Tracheal epithelial cell (primary cell): ENCODE measurements at places on chromosomes 12 and 14. TPM values are rescaled to one million over a fixed set of nuclear protein-coding genes. Genes with fewer than 3 reads are reported as not detected.

The PRORP gene
- total RNA-seq, result 33.5 and 51.1 TPM in 2 replicates

The SYT10 gene
- 0.21 and 0.24 TPM in 2 replicates for total RNA-seq

The VDR gene
- total RNA-seq, result 5.5 and 10.0 TPM in 2 replicates

The EGLN3 gene
- 37.7 and 56.1 TPM in 2 replicates for total RNA-seq

The CCDC88C gene
- total RNA-seq, result 14.7 and 21.7 TPM in 2 replicates

The EMP1 gene
- 13.4 and 30.6 TPM in 2 replicates for total RNA-seq

The PTPRO gene
- 0.21 and 0.24 TPM in 2 replicates for total RNA-seq

The GLIPR1L1 gene
- total RNA-seq, result not detected in 2 replicates

The PTPRQ gene
- not detected in 2 replicates for total RNA-seq

The TCL1B gene
- total RNA-seq, result not detected in 2 replicates

The PRKD1 gene
- total RNA-seq, result 1.2 and 1.9 TPM in 2 replicates

The TC2N gene
- 33.0 and 50.3 TPM in 2 replicates for total RNA-seq

The C14orf39 gene
- 1.3 and 1.7 TPM in 2 replicates for total RNA-seq

The FAM186B gene
- total RNA-seq, result under 0.01 and 0.48 TPM in 2 replicates

The CLEC4D gene
- under 0.01 TPM in 1 of 2 replicates, not detected in the other for total RNA-seq

The C12orf42 gene
- not detected in 2 replicates for total RNA-seq

The MGST1 gene
- 79.8 and 180 TPM in 2 replicates for total RNA-seq

The RAB21 gene
- 14.7 and 22.4 TPM in 2 replicates for total RNA-seq

The TAS2R9 gene
- not detected in 2 replicates for total RNA-seq

The GPR137C gene
- total RNA-seq, result under 0.01 TPM in 1 of 2 replicates, not detected in the other

The MLH3 gene
- 10.6 and 26.4 TPM in 2 replicates for total RNA-seq

The CATSPERB gene
- total RNA-seq, result 0.64 and 1.2 TPM in 2 replicates

The FAM90A1 gene
- under 0.01 and 0.21 TPM in 2 replicates for total RNA-seq

The KRT85 gene
- total RNA-seq, result not detected in 2 replicates

The SSPN gene
- total RNA-seq, result 1.5 and 3.4 TPM in 2 replicates

The MLEC gene
- total RNA-seq, result 51.6 and 76.6 TPM in 2 replicates

The CISTR gene
- not detected in 2 replicates for total RNA-seq

The AQP2 gene
- under 0.01 TPM in 1 of 2 replicates, not detected in the other for total RNA-seq

The INSM2 gene
- total RNA-seq, result not detected in 2 replicates

The AQP6 gene
- total RNA-seq, result not detected in 2 replicates

The FBXL14 gene
- total RNA-seq, result 10.9 and 14.7 TPM in 2 replicates

The ASIC1 gene
- total RNA-seq, result 1.1 and 1.4 TPM in 2 replicates

The FGF23 gene
- not detected in 2 replicates for total RNA-seq

The CEP170B gene
- 36.0 and 49.9 TPM in 2 replicates for total RNA-seq

The CELA1 gene
- total RNA-seq, result not detected in 2 replicates

The LRIG3 gene
- total RNA-seq, result 48.9 and 97.8 TPM in 2 replicates

The CRIP2 gene
- total RNA-seq, result 34.3 and 64.8 TPM in 2 replicates

The INHBE gene
- total RNA-seq, result 0.96 and 1.3 TPM in 2 replicates

The GALNT8 gene
- not detected in 2 replicates for total RNA-seq

The CD163L1 gene
- 1.4 TPM in 1 of 2 replicates, not detected in the other for total RNA-seq

The RNASE2 gene
- total RNA-seq, result not detected in 2 replicates

The KRT82 gene
- not detected in 2 replicates for total RNA-seq

The CCDC196 gene
- not detected in 2 replicates for total RNA-seq

The LTBR gene
- 110 and 121 TPM in 2 replicates for total RNA-seq

The CD4 gene
- total RNA-seq, result not detected in 2 replicates

The NUBPL gene
- total RNA-seq, result 11.8 and 19.0 TPM in 2 replicates

The SERPINA9 gene
- not detected in 2 replicates for total RNA-seq

The KERA gene
- total RNA-seq, result not detected in 2 replicates

The CIT gene
- total RNA-seq, result 1.5 and 1.9 TPM in 2 replicates

The WNT5B gene
- 0.43 and 27.7 TPM in 2 replicates for total RNA-seq

The ADAMTS20 gene
- not detected in 2 replicates for total RNA-seq

The C12orf54 gene
- total RNA-seq, result 3.4 TPM in 1 of 2 replicates, not detected in the other

The VASH1 gene
- total RNA-seq, result 1.2 TPM in 1 of 2 replicates, not detected in the other

The FOXM1 gene
- 0.48 and 0.64 TPM in 2 replicates for total RNA-seq

The RBP5 gene
- not detected in 2 replicates for total RNA-seq

The NEK9 gene
- total RNA-seq, result 28.7 and 38.4 TPM in 2 replicates
